ENCODE measurements at places on chromosomes 1 and 21. TPM values are rescaled to one million over a fixed set of nuclear protein-coding genes. Genes with fewer than 3 reads are reported as not detected.

GRCh38 chr1:223444411-223444810 lies 51.2 kb downstream of the CCDC185 start:
- no peaks in the 10 kb centered on the region for H3K27me3 ChIP-seq
- 0 out of 2 replicates have a peak, but pooled peaks cover 6% of the 10 kb centered on the region for H3K36me3 ChIP-seq
- no peak for DNase-seq
- no peak overlapping the region for H3K4me3 ChIP-seq

- H3K27me3 ChIP-seq: no peaks in the 10 kb centered on the region
- DNase-seq: no peak
Measured at GRCh38 chr1:57302812-57303596, 120.9 kb downstream of the DAB1 start.

DNA sequence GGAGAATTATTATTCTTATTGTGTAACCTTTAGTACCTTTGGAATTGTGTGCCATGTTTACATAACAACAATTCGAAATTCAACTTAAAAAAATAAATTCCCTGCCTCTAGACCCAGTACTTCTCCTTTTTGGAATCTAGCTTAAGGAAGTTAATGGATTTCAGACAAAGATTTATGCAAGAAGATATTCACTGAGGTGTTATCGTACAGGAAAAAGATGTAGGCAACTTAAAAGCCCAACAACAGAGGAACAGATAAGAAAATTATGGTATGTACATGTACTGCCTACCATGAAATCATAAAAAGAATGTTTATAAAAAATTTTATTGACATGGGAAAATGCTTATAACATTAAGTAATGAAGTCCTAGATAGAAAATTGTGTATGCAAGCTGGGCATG lies 18.2 kb upstream of the STMN1 start:
- peaks cover 6% of the 10 kb centered on the region for H3K27me3 ChIP-seq
- no peak overlapping the region for H3K27ac ChIP-seq
- DNase-seq: no peak
- H3K36me3 ChIP-seq: no peaks in the 10 kb centered on the region

DNA sequence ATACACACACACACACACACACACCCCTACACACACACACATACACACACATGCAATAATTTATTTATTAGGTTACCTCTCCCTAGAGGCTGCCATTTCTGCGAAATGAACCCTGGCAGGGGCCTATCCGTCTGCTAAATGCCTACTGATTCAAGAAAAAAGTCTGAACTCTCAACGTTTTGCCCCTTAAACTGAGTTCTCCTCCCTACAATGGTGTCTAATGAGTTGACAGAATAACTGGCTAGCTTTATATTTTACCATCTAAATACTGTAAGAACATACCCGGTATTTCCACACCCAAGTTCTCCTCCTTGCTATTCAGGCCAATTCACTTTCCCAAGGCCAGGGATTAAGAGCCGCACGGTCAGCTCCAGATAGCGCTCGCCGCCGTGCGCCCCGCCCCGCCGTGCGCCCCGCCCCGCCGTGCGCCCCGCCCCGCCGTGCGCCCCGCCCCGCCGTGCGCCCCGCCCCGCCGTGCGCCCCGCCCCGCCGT lies 339 bp upstream of the RNPC3 start:
- no peaks in the 10 kb centered on the region for H3K36me3 ChIP-seq
- no peak overlapping the region for H3K27ac ChIP-seq
- DNase-seq: peak; percentile 71
- no peaks in the 10 kb centered on the region for H3K27me3 ChIP-seq

DNA sequence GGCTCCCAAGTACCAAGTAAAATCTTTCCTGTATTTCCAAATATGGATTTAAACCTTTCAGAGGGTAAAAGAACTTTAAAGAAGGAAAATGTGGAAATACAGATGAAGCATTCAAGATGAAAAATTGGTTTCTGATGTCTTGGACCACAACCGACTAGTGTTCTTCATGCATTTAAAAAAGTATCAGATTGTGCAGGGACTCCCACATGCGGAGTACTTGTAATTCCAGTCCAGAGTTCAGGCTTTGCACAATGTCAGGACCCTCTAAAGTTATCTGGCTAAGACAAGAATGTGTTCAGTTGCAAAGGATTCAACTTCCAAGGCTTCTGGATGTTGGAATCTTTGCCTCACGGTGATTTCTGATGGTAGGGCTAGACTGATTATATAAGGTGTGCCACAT lies 66.7 kb downstream of the RGL1 start:
- H3K36me3 ChIP-seq: no peaks in the 10 kb centered on the region
- H3K27ac ChIP-seq: no peak overlapping the region
- DNase-seq: no peak
- peaks cover 34% of the 10 kb centered on the region for H3K4me1 ChIP-seq
- no peaks in the 10 kb centered on the region for H3K27me3 ChIP-seq

LAD1 gene
- 17.6 TPM for total RNA-seq

DNA sequence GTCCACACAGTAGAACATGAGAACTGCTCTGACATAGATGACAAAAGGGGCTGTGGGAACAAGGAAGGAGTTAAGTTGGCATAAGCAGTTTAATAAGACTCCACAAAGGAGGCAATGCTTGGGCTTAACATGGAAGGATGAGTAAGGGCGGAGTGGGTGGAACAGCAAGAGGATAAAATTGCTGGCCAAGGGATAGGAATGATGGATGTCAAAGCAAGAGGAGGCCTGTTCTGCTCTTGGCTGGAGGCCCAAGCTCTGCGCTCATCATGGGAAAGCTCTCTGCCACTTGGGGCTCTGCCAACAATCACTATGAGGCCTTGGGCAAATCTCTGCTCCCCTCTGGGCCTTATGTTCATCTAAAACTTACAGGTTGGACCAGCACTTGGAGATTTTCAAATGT lies 98.3 kb upstream of the CAMK1G start:
- DNase-seq: no peak
- H3K27me3 ChIP-seq: no peaks in the 10 kb centered on the region
- no peaks in the 10 kb centered on the region for H3K4me1 ChIP-seq
- no peak overlapping the region for H3K27ac ChIP-seq

- no peaks in the 10 kb centered on the region for H3K36me3 ChIP-seq
- no peak overlapping the region for H3K4me3 ChIP-seq
- DNase-seq: no peak
- H3K4me1 ChIP-seq: no peaks in the 10 kb centered on the region
Measured at GRCh38 chr1:90393025-90393424, 324.1 kb downstream of the BARHL2 start.

S100A16 gene
- 20.4 TPM for total RNA-seq

- H3K4me1 ChIP-seq: no peaks in the 10 kb centered on the region
- no peak overlapping the region for H3K27ac ChIP-seq
- H3K4me3 ChIP-seq: no peak overlapping the region
- no peaks in the 10 kb centered on the region for H3K27me3 ChIP-seq
Measured at GRCh38 chr1:5331101-5331500, 661.1 kb downstream of the NPHP4 start.

ANGEL2 gene
- total RNA-seq: 54.3 TPM

DNA sequence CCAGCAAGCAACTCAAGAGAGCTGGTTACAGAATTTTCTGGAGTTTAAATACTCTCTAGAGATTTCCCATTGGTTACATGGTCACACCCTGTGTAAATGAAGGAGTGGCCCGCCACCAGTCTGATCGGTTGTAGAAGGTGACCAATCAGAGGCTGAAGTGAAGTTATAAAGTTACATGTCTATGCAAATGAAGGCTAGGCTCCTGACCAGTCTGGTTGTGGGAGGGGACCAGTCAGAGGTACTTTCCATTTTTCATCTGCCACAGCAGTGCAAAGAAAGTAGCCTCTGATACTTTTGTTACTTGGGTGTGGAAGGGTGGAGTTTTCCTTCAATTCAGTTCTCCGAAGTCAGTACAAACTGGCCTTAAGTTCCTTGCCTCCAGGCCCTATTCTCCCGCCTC lies 273.7 kb downstream of the BARHL2 start:
- H3K36me3 ChIP-seq: no peaks in the 10 kb centered on the region
- no peaks in the 10 kb centered on the region for H3K27me3 ChIP-seq
- H3K27ac ChIP-seq: no peak overlapping the region
- DNase-seq: no peak

DNA sequence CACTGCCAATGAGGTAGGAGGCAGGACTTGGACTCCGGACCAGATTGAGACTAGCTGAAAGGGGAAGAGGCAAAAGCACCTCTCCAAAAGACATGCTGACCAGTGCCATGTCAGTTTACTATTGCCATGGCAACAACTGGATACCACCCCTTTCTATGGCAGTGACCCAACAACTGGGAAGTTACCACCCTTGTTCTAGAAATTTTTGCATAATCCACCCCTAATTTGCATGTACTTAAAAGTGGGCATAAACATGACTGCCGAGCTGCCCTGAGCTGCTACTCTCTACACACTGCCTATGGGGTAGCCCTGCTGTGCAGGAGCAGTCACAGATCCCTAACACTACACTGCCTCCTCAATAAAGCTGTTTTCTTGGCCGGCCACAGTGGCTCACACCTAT lies 19.0 kb upstream of the SLC6A9 start:
- DNase-seq: no peak
- no peaks in the 10 kb centered on the region for H3K36me3 ChIP-seq
- H3K4me3 ChIP-seq: no peak overlapping the region
- no peaks in the 10 kb centered on the region for H3K4me1 ChIP-seq

FAM78B gene
- total RNA-seq: 5.8 TPM

- H3K36me3 ChIP-seq: no peaks in the 10 kb centered on the region
- no peak overlapping the region for H3K27ac ChIP-seq
- DNase-seq: no peak
- H3K4me1 ChIP-seq: peaks cover 68% of the 10 kb centered on the region
Measured at GRCh38 chr1:54299037-54299436, 99.1 kb downstream of the MRPL37 start.

ERICH3 gene
- not detected for total RNA-seq

GRCh38 chr21:24470852-24471251 lies 1136.4 kb downstream of the MRPL39 start:
- no peak for DNase-seq
- no peaks in the 10 kb centered on the region for H3K27me3 ChIP-seq
- no peaks in the 10 kb centered on the region for H3K36me3 ChIP-seq
- H3K27ac ChIP-seq: no peak overlapping the region
- no peak overlapping the region for H3K4me3 ChIP-seq

- H3K4me3 ChIP-seq: no peak overlapping the region
- no peaks in the 10 kb centered on the region for H3K36me3 ChIP-seq
- H3K4me1 ChIP-seq: peaks cover 34% of the 10 kb centered on the region
- no peaks in the 10 kb centered on the region for H3K27me3 ChIP-seq
- DNase-seq: peak; percentile 26
Measured at GRCh38 chr1:42340093-42340492, 5.1 kb upstream of the FOXJ3 start.

GRCh38 chr1:60425528-60425927 lies 352.0 kb upstream of the C1orf87 start:
- no peaks in the 10 kb centered on the region for H3K27me3 ChIP-seq
- DNase-seq: peak; percentile 78
- H3K4me1 ChIP-seq: no peaks in the 10 kb centered on the region

GRCh38 chr1:36628804-36629203 lies 146.1 kb upstream of the CSF3R start:
- peaks cover 25% of the 10 kb centered on the region for H3K4me1 ChIP-seq
- H3K4me3 ChIP-seq: no peak overlapping the region
- H3K27me3 ChIP-seq: no peaks in the 10 kb centered on the region
- no peaks in the 10 kb centered on the region for H3K36me3 ChIP-seq
- no peak overlapping the region for H3K27ac ChIP-seq
- DNase-seq: no peak

B4GALT3 gene
- total RNA-seq: 32.4 TPM

- H3K4me3 ChIP-seq: no peak overlapping the region
- no peaks in the 10 kb centered on the region for H3K36me3 ChIP-seq
- H3K27ac ChIP-seq: no peak overlapping the region
- peak; percentile 26 for DNase-seq
- H3K4me1 ChIP-seq: no peaks in the 10 kb centered on the region
Measured at GRCh38 chr21:41634211-41634694, 126.3 kb upstream of the TMPRSS2 start.

GRCh38 chr1:23980728-23981070 lies 572 bp upstream of the SRSF10 start:
- peak overlapping the region; percentile 46 for H3K4me3 ChIP-seq
- H3K27ac ChIP-seq: peak overlapping the region; percentile 100
- H3K36me3 ChIP-seq: peaks cover 15% of the 10 kb centered on the region
- H3K4me1 ChIP-seq: peaks cover 31% of the 10 kb centered on the region

DNA sequence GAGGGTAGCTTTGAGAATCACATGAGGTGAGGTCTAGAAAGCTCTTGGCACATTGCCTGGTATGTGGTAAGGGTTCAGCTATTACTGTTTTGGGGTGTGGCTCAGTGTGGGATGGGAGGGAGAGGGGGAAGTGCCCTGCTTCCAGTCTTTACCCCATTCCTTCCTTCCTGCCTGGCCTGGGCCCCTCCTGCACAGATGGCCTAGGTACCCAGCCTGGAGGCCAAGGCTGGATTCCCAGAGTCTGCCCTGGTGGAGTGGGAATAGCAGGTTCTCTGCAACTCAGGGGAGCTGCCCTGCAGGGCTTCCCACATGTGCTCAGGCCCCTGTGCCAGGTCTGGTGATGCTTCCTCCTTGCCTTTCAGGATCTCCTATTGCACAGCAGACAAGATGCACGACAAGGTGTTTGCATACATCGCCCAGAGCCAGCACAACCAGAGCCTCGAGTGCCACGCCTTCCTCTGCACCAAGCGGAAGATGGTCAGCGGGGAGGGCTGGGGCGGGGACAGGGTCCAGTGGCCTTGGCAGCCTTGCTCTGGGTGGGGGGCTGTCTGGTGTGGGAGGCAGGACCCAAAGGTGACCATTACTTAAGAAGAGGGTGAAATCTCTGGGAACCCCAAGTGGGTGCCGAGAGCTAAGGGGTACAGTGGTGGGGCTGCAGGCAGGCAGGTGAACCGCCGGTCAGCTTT lies 13.5 kb downstream of the LDLRAP1 start:
- no peak overlapping the region for H3K4me3 ChIP-seq
- H3K27me3 ChIP-seq: no peaks in the 10 kb centered on the region

DNA sequence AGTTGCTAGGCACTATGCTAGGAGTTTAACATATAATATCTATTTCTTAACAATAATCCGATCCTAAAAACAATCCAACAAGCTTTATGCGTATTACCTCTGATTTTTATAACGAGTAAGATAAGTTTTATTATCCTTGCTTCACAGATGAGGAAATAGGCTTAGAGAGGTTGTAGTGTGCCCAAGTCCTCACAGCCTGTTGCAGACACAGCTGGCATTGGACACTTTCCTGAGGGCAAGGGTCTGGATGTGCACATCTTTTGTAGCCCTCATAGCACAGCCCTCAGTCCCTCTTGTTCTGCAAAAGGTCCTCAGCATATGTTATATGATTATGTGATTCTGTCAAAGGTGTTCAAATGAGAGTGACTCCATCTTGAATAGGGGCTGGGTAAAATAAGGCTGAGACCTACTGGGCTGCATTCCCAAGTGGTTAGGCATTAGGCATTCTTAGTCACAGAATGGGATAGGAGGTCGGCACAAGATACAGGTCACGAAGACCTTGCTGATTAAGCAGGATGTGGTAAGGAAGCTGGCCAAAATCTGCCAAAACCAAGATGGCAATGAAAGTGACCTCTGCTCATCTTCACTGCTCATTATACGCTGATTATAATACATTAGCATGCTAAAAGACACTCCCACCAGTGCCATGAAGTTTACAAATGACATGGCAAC lies 75.7 kb upstream of the F3 start:
- no peaks in the 10 kb centered on the region for H3K27me3 ChIP-seq
- H3K4me1 ChIP-seq: peaks cover 8% of the 10 kb centered on the region
- DNase-seq: no peak
- no peaks in the 10 kb centered on the region for H3K36me3 ChIP-seq
- H3K4me3 ChIP-seq: no peak overlapping the region

TMEM79 gene
- 0.97 TPM for total RNA-seq

GRCh38 chr1:154335025-154335714 lies 9.8 kb downstream of the ATP8B2 start:
- peak; percentile 97 for DNase-seq
- H3K36me3 ChIP-seq: peaks cover 54% of the 10 kb centered on the region
- H3K27ac ChIP-seq: no peak overlapping the region

AQP10 gene
- total RNA-seq: not detected

All from GM23338 (cell line).